ENCODE measurements at places on chromosomes 5 and 9.

- DNase-seq: no peak
These were observed 263.5 kb upstream of the PANK3 start for GRCh38 chr5:168842571-168843205.

- peak; percentile 38 for DNase-seq
These were observed 668 bp downstream of the GLIS3 start for GRCh38 chr9:4299005-4299795.

GRCh38 chr5:130571076-130571475 is 594.0 kb downstream of the HINT1 start:
- DNase-seq: no peak

GRCh38 chr5:6843335-6843734 is 130.1 kb downstream of the TENT4A start:
- DNase-seq: no peak

- DNase-seq: no peak
These were observed 70.2 kb downstream of the ECPAS start for GRCh38 chr9:111413996-111414395.

- peak; percentile 73 for DNase-seq
These were observed 31.2 kb downstream of the NANS start for GRCh38 chr9:98087420-98088354.

DNA sequence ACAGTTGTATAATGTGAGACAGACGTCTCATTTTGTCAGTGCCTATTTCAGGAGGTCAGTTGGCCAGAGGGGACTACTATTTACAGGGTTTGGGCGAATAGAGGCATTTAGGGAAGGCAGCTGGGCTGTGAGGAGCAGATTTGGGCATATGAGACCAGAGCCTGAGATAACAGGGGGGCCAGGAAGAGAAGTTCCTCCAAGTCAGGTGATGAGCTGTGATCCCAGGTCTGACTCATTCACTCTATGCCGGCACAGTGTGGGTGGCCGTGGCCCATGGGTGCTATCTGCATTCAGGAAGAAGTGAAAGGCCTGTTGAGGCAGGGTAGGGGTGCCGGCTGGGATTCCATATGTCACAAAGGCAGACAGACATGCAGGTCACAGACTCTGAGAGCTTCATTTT is 142.8 kb downstream of the PDZD2 start:
- no peak for DNase-seq

DNA sequence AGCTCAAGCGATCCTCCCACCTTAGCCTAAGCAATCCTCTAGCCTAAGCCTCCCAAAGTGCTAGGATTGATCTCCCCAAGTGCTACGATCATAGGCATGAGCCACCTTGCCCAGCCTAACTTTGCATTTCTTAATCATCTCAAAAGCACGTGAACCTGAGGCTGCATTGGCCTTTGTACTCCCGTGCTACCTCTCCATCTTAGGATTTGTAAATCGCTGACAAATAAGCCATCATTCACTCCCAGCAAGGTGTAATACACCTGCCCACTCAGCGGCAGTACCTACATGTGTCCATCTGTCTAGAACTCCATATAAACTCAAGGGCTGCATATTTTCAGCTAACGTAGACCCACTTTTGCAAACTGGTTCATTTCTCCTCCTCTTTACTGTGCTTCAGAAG is 2.8 kb downstream of the ANKH start:
- no peak for DNase-seq

DNA sequence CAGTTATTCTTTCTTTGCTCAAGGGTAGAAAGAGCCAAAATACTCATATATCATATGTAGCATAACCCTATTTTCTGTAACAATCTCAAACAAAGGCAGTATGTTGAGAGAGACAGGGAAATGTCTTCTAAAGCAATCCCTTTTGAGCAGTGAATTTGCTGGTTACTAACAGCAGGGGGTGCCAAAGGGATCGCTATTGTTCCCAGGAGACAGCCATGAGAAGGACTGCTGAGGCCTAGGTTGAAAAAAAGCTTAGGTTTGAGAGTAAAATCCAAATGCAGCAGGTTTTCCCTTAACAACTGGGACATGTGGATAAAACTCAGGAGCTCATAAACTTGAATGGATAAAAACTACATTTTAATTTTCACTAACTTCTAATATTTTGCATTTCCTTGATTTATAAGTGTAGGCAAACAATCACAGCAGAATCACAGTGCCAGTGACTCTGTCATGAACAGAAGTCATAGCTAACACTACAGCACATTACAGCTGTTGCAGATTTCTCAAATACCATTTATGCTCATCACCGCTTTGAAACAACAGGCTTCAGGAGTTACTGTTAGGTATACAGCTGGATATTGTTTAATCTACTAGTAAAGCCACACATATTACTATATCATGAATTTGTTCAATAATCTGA is 148.4 kb downstream of the MAPKAP1 start:
- DNase-seq: peak; percentile 84
